Occipital lobe (tissue), 3 donors: ENCODE measurements at places on chromosomes 16 and 17. TPM values are rescaled to one million over a fixed set of nuclear protein-coding genes. Genes with fewer than 3 reads are reported as not detected.

DNA sequence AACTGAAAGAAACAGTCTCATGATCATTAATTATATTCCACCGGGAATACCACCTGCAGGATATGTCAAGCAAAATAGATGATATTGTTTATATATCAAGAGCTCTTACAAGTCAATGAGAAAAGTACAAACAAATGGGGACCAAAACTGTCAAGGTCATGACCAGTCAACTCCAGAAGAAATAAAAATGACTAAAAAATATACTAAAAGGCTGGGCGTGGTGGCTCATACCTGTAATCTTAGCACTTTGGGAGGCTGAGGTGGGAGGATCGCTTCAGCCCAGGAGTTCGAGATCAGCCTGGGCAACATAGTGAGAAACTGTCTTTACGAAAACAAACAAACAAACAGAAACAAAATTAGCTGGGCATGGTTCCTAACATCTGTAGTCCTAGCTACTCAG, 49.8 kb upstream of the SCNN1B start:
- no peak for DNase-seq

The NOTUM gene
- 0.31 TPM for total RNA-seq

GRCh38 chr16:14462811-14463210, 167.2 kb downstream of the PARN start:
- DNase-seq, result no peak

GRCh38 chr16:27237219-27238015, 31.2 kb downstream of the NSMCE1 start:
- DNase-seq, result no peak

The KIAA0513 gene
- total RNA-seq, result 53.7 TPM

DNA sequence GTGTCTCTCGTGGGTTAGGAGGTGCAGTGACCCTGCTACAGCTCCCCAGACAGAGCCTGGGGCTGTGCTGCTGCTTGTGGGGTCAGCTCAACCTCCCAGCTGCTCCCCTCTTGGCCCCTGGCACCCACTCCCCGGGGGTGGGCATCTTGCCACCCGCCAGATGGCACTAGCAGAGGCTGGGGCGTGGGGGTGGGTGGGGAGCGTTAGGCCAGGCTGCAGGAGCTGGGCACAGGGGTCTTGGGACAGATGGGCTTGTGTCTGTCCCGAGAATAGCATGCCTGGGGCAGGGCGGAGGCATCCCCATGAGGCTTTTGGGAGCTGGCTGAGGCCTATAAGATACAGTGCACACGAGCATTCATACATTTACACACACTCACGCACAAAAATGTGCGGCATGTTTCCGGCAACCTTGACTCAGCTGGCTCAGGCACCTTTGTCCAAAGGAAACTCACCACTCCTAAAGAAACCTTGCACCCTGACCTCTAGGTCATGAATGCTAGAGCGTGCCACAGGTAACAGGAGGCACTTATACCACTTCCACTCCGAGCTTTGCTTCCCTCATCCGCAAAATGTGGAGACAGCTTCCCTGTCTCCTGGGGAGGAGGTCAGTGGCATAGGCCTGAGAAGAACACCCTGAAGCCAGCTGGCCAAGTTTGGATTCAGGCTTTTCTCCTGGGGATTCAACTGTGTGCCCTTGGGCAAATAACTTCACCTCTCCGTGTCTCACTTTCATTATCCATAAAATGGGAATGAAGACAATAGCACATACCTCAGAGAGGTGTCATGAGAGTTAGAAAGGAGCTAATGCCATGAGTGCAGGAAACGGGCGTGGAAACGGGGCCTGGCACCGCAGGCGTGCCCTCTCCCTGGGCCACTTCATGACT, 78.9 kb upstream of the LHX1 start:
- no peak for DNase-seq

- DNase-seq, result no peak
Measured at GRCh38 chr16:10571354-10571753, 9.0 kb downstream of the EMP2 start.

The MYH8 gene
- 2.0 TPM for total RNA-seq

The KRTAP16-1 gene
- total RNA-seq, result not detected

DNA sequence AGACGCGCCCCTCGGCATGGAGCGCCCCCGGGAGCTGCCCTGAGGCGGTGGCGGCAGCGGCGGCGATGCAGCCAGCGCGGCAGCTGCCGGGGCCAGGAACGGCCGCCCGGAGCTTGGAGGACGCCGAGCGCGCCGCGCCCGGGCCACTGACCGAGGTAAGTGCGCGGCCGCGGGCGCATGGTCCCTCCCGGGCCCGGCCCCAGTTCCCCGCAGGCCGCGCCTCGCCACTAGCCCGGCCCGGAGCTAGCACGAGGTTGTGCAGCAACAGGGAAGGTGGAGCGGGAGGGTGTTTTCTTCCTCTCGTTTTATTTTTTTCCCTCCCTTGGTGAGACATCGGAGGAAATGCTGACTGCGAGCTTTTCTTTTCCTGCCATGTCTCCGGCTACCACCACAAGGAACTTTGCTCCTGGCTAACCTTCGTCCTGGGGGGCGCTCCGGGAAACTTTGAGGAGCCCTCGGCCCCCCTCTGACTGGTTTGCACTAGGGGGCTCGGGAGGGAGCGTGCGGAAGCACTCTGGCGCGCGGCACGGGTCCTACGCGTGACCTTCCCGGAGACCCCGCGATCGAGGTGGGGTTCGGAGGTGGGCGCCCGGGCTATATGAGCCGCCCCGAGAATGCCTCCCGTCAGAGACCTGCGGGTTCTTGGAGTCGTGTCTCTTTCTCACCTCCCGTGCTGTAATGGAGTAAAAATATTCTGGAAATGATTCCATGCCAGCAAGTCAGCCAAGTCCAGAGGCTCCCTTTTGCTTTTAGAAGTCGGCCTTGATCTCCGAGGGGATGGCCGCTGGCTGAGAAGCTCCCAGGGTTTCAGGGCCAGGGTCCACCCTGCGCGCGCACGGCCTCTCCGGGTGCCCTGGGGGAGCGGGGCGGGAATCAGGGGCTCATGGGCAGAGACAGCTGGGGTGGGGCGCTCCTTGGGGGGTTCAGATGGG, 868 bp downstream of the KCNJ12 start:
- DNase-seq, result no peak

DNA sequence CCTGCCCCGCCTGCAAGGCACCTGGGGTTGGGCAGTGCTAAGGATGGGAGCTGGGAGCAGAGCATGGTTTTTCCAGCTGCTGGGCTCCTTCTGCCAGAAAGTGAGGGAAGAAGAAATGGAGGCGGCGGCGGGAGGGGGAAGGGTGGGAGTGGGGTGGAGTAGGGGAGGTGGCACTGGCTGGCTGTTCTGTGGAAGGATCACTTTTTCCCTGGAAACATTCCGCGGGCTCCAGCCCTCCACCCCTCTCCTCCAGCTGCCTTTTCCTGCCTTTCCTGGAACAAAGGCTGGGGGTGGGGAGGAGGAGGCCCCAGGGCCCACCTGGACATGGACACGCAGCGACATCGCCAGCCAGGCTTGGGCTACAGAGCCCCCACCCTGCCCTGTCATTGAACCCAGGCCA, 41.1 kb downstream of the CFAP20 start:
- no peak for DNase-seq

DNA sequence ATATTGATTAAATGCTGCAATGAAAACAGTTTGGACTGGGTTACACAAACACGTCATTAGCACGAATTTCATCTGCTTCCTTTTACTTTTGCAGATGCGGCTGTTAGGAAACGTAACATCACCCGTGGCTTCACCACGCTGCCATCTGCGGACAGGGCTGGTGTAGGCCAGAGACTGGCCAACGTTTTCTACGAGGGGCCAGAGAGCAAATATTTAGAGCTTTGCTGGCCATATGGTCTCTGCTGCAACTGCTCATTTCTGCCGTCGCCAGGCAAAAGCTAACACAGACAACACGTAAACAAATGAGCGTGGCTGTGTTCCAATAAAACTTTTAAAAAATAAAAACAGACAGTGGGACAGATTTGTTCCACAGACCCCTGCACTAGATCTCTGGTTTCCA, 96.6 kb downstream of the ENGASE start:
- no peak for DNase-seq

DNA sequence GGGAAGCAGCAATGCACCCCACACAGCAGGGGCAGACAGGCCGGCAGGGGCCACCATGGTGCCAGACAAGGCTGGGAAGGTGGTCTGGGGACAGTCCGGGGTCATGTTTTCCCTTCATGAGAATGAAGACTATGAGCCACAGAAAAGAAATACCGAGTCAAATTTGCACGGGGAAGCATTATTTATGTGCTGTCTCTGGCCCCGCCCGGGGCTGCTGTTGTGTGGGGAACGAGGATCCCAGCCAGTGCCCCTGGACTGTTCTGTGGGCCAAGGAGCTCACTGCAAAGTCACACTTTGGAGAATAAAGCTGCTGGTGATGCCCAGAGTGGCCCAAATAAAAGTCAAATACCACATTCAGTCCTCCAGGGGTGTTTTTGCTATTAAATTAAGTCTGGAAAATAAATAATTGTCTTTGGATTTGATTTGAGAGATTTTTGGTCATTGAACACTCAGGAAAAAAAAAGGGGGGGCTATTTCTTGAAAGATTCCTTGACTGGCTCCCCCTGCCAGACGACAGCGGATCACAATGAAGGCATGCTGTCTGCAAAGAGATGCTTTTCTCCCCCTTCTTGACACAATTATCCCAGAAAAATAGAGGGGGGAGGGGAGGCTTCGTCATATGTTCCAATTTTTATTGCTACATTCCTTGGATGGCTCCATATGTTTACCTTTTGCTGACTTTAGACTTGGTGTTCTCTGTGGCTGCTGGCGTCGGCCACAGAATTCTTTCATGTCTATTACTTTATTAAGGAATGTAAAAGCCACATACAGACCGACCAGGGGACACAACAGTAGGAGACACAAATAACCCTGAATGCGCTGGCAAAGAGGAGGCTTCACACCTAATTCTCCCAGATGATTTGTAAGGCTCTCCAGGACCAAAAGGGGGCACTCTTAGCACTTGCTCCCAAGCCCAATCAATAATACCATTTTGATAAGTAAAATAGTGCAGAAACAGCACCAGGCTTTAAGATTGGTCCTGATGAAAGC, 27.1 kb upstream of the ANKFN1 start:
- DNase-seq, result no peak

DNA sequence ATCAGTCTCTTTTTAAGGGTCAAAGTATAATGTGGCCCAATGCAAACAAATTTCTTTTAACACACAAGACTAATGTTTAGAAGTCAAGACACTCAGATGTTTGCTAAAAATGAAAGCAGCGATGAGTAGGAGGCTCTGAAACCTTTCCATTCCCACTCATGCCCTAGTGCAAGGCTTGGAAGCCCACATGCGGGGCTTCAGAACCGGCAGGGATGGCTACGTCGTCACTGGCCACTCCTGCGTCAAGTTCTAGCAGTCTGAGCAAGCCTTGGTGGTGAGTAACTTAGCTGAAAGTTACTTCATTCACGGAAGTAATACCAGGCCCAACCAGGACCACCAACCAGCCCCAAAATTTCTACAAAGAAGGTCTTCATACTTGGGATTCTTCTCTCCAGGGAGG, 14.8 kb upstream of the TMED6 start:
- no peak for DNase-seq

The CACNG4 gene
- 44.5 TPM for total RNA-seq

The DECR2 gene
- 7.6 TPM for total RNA-seq

The TBL3 gene
- total RNA-seq, result 12.0 TPM

The CRISPLD2 gene
- total RNA-seq, result 2.7 TPM

DNA sequence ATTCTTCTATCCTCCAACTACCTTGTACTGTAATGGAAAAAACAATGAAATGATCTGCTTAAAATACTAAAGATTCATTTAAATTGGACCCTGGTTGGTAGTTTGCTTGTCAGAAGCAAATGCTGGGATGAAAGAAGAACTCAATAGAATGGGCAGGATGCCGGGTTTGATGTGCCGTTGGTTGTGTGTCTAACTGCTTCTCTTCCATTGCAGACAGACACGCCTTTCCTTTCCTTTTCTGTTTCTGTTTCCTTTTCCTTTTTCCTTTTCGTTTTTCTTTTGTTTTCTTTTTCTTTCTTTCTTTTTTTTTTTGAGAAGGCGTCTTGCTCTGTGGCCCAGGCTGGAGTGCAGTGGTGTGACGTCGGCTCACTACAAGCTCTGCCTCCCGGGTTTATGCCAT, 64.6 kb downstream of the PLCG2 start:
- no peak for DNase-seq

- DNase-seq, result no peak
Measured at GRCh38 chr17:77343031-77343800, 202.4 kb downstream of the SEC14L1 start.

DNA sequence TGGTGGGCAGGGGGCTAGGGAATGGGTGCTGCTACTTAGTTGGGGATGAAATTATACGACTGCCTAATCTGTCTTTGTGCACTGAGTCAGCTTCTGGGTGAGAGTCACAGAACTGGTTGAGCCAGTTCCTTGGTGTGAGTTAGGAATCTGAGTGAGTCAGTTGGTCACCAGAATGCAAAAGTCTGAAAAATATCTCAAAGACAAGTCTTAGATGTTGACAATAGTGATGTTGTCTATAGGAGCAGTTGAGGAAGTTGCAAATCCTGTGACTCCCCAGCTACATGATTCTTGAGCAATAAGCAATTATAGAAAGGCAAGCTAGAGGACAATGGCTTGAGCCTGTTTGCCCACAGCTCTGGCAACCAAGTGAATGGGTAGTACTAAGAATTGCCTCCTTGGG, 399.2 kb downstream of the CNTNAP4 start:
- no peak for DNase-seq

- DNase-seq, result no peak
Measured at GRCh38 chr16:27107185-27107592, 40.5 kb downstream of the C16orf82 start.

The CD2BP2 gene
- 39.8 TPM for total RNA-seq

- no peak for DNase-seq
Measured at GRCh38 chr16:57637020-57637419, 8.6 kb downstream of the ADGRG1 start.
